ENCODE measurements at places on chromosomes 13 and 19.

- no peak for DNase-seq
Measured at GRCh38 chr19:32178401-32178800, 167.0 kb upstream of the ZNF507 start.

DNA sequence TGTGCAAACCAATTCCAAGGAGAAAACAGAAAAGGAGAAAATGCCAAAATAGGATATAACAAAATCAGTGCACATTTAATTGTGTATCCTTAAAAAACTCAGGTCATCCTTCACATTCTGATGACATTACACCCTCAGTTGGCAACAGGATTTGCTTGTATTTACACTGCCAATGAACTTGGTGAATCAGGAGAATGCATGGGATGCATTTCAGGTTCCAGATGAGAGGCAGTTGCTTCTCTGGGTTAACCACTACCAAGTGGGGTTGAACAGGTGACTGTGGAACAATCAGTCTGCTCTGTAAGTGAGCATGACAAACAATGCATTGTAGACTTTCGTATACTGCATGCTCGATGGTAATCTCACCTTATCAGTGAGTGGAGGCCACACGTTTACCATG, 79.1 kb downstream of the STARD13 start:
- no peak for DNase-seq

DNA sequence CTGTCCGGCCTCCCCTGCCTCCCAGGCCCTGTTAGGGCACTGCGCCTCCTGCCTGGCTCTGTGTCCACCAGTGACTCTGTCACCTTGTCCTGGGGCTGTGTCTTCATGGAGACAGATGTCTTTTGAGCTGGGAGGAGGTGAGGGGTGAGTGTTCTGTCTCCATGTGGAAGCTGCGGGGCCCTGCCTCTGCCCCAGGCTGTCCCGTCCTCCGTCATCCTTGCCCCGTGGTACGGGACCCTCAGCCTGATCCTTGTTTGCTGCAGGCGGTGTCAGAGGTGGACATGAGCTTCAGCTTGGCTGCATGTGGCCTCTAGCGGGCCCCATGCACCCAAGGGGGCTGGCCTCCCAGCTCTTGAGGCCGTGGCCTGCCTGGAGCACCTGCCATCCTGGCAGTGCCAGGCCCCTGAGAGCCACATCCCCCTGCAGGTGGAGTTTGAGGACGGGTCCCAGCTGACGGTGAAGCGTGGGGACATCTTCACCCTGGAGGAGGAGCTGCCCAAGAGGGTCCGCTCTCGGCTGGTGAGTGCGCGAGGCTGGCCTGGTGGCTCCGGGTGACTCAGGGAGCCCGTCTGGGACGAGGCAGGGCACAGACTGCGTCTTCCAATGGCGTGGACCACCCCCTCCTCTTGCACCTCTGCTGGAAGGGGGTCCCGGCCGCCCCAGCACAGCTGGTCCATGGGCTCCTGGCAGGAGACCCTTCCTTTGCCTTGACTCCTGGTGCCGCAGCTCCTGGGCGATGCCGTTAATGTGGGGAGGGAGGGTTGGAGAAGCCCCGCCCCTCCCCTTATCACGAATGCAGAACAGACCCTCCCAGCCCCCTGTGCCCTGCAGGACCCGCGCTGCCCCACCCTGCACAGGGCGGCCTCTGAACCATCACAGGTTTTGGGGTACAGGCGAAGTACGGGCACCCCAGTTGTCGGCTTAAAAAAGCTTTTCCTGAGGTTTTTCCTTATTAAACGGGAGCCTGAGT, 181.3 kb downstream of the KDM4B start:
- no peak for DNase-seq

GRCh38 chr13:50011461-50011860, 3.8 kb upstream of the KCNRG start:
- no peak for DNase-seq

DNA sequence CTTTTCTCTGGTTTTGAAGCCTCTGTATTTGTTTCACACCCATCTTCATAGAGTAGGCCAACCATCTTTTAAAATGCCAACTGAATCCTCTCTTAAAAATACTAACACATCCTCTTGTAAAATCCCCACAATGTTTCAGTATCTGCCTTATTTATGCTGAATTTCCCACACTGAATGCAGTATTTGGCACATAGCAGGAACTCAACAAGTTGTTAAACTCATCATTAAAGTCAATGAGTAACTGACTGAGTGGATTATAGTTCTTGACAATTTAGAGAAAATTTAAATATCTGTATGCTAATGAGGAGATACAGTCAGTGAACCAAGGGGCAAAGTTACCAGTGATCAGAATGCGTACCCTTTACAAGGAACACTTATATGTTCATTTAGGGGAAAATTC, 505.5 kb upstream of the PCDH9 start:
- no peak for DNase-seq

- DNase-seq: no peak
Measured at GRCh38 chr13:43285933-43286597, 262.7 kb downstream of the DNAJC15 start.

DNA sequence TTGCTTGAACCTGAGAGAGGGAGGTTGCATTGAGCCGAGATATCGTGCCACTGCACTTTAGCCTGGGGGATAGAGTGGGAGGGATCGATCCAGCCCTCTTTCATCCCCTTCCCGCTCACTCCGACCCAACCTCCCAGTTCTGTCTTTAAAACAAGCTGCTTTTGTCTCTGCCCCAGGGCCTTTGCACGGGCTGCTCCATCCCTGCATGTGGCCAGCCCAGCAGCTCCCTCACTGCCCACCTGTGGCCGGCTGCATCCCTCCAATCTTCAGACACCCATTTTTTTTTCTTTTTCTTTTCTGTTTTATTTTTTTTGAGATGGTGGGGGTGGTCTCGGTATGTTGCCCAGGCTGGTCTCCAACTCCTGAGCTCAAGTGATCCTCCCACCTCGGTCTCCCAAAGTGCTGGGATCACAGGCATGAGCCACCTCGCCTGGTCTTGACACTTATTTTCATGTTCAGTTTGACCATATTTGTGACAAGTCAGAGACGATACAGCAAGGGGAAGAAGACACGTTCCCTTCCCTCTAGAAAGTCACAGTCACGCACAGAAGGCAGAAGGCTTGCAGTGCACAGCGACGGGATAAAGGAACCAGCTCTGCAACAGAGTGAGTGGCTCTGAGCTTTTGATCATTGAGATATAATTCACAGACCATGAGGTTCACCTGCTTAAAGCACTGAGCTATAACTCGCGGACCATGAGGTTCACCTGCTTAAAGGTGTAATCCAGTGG, 31.8 kb downstream of the EFNA2 start:
- DNase-seq: no peak

DNA sequence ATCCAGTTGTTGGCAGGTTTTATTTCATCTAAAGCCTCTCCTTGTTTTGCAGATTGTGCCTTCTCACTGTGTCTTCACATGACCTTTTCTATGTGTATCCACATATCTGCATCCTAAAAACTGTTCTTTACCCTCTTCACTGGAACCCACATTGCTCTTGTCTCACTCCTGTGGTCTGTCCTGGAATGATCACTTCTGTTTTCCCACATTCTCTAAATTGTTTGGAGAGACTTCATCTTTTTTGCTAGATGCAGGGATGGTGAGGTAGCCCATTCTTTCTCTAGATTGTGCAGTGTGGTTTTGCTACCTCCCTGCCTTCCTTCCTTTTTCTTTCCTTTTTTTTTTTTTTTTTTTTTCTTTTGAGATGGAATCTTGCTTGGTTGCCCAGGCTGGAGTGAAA, 608.6 kb upstream of the MIR17HG start:
- DNase-seq: no peak

DNA sequence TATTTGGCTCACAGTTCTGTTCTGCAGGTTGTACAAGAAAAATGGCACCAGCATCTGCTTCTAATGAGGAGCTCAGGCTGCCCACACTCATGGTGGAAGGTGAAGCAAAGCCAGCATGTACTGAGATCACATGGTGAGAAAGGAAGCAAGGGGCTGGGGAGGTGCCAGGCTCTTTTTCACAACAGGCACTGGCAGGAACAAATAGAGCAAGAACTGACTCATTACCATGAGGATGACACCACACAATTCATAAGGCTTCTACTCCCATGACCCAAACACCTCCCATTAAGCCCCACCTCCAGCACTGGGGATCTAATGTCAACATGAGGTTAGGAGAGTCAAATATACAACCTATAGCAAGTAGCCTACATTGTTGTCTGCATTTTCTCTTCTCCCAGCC, 522.6 kb downstream of the RFC3 start:
- no peak for DNase-seq

GRCh38 chr13:100611678-100612492, 23.3 kb upstream of the GGACT start:
- DNase-seq: no peak

Measured in tibial nerve (tissue), 4 donors.